ENCODE measurements at places on chromosomes 12 and 14.

DNA sequence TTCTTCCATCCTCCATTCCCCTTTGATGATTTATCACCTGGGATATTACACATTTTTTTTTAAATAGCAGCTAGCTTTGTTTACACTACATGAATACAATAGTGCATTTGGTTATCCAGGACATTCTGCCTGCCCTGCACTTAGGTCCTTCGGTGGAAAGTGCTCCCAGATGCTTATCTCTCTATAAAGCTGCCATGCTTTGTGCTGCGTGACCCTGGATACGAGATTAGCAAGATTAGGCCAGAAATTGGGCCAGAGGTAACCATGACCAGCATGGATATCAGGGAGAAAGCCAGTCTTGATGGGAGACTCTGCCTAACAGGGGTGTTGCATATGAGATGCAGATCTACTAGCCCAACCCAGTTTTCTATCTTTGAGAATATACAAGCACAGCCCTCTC is 12.1 kb upstream of the KRT83 start:
- no peak for DNase-seq

GRCh38 chr12:124833693-124834122 is 30.0 kb downstream of the SCARB1 start:
- peak; percentile 91 for DNase-seq

DNA sequence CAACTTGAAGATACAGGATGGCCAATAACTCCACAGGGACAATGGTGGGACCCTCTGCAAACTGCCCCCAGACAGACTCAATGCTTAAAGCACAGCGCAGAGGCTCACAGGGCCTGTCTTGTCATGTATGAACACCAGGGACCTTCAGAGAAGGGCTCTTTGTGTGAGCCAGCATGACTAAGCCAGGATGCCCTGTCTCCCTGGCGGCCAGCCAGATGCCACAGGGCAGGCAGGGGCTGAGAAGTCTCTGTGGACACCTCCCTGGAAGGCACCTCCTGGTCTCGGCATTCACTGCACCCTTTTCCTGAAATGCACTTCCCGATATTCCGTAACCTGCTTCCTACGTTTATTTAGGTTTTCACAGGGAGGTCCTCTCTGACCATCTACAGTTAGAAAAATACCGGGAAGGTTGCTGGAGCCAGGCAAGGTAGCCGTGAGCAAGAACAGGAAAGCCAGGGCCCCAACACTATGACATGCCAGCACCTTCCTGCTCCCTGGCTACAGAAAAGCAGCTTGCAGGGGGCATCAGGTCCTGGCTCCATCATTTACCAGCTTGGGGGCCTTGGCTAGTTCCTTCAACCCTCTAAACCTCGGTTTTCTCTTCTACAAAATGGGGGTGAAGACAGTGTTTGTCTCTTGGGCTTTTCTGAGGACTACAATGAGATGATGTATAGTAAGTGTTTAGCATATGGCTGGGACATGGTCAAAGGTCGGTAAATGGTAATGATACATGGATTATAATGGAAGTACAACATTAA is 65.0 kb downstream of the PITPNM2 start:
- DNase-seq, result no peak

GRCh38 chr12:88559772-88560171 is 20.5 kb downstream of the KITLG start:
- DNase-seq, result no peak

GRCh38 chr14:100359881-100360280 is 36.7 kb downstream of the SLC25A47 start:
- DNase-seq, result no peak

DNA sequence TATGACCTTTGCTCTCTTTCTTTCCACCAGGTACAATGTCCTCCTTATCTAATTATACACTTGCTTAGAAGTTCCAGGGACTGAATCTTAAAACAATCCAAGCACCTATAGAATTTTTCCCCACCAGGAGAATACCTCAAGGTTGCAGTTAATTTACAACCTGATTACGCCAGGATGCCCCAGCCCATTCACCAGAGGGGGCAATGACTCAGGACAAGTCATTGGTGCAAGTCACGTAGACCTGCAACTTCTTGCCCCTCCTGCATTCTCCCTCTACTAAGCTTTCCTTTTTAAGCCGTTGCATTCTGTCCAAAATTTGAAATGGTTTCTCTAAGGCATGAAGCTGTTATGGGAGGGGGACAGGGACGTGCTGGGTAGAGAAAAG is 111.1 kb upstream of the SCAF11 start:
- no peak for DNase-seq

DNA sequence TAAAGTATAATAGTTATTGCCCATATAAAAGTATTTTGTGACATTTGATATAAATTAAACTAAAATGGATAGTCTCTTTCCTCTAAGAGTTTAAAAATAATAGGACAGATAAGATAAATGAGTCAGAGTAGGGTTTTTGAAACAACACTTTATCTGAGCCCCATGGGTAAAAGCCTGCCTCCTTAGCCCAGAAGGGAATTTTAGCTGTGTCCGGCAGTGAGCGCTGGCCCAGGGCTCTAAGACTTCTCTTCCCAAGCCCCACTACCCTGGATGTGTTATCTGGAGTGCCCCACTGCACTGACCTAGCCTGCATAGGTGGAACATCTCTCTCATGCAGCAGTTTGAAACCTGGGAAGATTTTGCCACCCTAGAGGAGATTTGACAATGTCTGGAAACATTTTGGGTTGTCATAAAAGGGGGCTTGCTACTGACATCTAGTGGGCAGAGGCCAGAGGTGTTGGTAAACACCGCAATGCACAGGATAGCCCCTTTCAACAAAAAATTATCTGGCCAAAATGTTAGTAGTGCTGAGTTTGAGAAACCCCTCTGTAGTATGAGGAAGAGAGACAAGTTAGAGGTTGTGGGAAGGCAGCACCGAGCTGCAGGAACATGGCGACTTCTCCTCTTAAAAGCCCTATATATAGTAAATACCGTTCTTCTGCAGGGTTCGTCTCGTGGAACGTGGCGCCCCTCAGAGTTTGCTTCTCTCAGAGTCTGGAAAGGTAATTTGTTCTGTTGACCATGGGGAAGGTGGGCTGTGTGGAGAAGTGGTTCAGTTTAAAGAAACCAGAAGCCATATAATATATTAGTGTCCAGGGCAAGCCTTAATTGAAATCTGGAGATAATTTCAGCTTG is 29.3 kb upstream of the ATF1 start:
- no peak for DNase-seq

DNA sequence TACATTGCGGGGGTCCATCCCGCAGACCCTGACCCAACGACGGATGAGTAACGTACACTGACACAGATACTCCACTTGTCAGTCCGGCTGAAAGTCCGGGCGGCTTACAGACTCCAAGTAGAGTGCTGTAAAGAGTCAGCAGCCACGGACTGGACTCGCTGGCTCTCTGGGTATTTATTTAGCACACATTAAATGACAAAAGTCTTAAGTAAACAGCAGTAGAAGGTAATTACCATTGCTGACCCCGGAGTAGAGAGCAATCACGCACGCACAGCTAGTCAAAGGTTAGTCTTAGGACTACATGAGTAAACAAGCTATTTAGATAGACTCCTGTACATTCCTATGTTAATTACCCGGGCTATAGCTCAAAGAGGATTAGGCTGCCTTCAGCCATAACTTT is 780.9 kb downstream of the RPS29 start:
- DNase-seq, result peak; percentile 48

- no peak for DNase-seq
Measured at GRCh38 chr12:132496710-132497109, 6.8 kb downstream of the FBRSL1 start.

Data from ecto neural progenitor cell (in vitro differentiated cells).